Fibroblast of upper back skin (primary cell): ENCODE measurements at places on chromosomes 13 and 19.
A peak's percentile ranks its signal among the peaks of the same experiment; 100 is the strongest.

DNA sequence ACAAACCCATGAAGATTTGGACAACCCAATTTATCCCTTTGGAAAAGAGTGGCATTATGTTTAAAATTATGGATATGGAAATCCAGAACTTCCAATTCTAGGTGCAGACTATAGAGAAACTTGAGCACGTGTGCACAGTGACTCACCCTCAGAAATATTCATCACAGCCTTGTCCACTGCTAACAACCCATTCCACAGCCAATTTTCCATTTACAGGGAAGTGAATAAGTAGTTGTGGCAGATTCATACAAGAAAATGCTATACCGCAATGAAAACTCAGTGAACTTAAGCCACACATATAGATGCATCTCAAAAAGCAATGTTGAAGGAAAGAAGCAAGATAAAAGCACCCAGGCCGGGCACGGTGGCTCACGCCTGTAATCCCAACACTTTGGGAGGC, 133.3 kb downstream of the USP12 start:
- DNase-seq = peak; percentile 84

DNA sequence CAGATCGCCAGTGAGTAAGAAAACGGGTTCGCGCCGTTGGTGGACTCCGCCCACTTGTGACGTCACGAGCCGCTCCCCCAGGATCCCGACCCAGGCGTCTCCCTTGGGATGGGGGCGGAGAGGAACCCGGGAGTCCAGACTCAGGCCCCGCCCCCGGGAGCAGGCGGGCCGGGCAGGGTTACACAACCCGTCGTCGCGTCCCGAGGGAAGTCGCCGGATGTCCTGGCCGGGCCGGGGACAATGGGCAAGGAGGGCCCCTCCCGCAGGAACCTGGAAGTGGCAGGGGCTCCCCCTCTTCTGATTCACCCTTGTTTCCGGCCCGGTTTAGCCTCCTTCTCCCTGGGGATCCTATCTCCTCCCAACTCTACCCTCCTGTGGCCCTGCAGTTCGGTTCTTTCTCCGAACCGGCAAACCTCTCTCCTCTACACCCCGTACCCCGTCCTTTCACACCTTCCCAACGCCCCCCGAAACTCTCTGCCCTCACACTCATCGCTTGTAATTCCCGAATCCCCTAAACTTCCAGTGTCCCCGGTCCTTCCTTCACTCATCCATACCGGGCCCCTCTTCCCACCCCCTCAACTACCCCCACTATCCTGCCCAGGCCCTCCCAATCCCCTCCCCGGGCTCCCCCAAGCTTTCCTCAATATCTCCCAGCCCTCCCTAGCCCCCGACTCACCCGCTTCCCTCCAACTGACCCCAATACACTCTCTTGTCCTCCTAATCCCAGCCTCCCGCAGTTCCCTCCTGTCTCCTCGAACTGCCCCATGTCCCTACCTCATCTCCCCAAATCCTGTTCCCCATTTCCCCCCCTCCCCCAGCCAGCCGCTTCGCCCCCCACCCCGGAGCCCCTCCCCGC, 20.0 kb upstream of the ERCC1 start:
- peak; percentile 89 for DNase-seq

DNA sequence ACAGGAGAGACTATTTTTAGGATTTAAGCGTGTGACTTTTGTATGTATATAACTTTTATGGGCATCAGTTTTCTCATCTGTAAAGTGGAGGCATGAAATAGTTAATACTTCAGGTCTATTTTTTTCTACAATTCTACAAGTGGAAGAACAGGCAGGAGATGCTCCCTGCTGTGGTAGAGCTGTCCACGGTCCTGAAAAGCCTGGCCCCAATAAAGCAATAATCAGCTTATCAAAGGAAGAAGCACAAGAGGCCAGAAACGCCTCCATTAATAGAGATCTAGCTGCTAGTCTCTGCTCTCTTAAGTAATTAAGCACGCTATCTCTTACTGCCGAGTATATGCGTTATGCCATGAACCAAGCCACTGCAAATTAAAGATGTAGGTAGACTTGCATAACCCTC, 28.0 kb upstream of the WASF3 start:
- peak; percentile 71 for DNase-seq

- no peak for DNase-seq
Measured at GRCh38 chr13:92459306-92459705, 767.3 kb upstream of the GPC6 start.

GRCh38 chr13:75704194-75704926, 68.2 kb downstream of the LMO7 start:
- peak; percentile 71 for DNase-seq

GRCh38 chr19:900302-901111, 7.2 kb downstream of the RNU6-9 start:
- no peak for DNase-seq
